Hippocampal formation (tissue), 2 donors: ENCODE measurements at places on chromosomes 1 and 21.

GRCh38 chr1:101344745-101345144, 107.9 kb downstream of the S1PR1 start:
- DNase-seq, result no peak

DNA sequence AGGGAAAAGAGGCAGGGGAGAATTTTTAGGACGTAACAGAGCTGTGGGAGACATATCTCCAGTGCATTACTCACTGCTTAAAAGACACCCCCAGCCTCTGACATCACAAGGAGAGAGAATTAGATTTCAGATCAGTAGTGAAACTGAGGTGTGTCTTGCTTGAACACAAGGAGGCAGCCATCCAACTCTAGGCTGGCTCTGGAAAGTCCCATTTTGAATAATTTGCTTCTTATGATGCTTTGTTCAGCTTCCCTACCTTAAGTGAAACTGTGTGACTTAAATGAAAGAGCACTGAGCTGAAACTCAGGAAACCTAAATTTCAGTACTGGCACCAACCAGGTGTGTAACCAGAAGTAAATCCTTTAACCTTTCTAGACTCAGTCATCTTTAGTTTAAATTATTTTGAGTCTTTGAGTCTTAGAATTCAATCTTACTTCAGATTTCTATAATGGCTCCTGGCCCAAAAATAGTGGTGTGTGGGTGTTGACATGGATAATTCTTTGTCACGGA, 251.6 kb upstream of the SGIP1 start:
- no peak for DNase-seq

- no peak for DNase-seq
Measured at GRCh38 chr1:155909894-155910293, 1.3 kb downstream of the RIT1 start.

GRCh38 chr1:29835874-29836273, 599.6 kb downstream of the PTPRU start:
- DNase-seq, result no peak

DNA sequence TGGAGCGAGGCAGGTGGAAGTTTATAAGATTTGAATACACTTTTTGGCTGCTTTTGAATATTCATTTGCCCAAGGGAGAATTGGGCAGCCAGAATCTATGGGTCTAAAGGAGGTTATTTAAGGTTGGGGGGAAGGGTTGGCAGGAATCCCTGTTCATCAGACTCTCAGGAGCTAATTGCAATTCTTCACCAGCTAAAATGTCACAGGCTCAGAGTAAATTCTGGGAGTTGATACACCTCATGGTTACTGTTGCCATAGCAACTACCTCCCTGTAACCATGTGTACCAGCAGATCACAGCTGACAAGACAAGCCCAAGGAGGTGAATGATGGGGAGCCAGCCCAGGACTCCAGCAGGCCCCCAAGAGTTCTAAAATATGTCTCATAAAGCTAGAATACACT, 75.5 kb downstream of the CAMK2N1 start:
- DNase-seq, result no peak

DNA sequence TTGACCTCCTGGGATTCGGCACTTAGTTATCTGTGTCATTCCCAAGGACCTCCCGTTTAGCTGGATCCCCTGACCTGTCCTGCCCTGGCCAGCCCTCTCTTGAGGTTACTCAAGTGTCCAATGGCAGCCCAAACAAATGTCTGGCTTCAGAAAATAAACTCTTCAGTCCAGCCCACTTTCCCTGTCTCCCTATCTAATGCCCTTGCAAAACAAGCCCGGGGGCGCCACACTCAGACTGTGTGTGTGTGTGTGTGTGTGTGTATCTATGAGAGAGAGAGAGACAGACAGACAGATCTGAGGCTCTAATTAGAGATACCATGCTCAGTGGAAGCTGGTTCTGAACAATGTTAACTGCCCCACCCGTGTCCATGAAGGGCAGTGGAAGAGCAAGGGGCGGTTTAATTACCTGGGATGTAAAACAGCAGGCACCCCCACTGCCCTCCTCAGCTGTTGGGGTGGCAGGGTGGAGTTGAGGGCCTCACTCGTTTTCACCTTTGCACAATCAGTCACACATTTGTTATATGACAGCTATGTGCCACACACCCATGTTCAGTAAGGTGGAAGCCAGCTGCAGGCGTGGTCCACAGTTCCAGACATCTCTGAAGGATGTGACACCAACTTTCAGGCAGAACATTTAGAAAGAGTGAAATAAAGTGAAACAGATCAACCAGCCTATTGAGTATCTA, 57.4 kb downstream of the B3GALT5 start:
- no peak for DNase-seq

DNA sequence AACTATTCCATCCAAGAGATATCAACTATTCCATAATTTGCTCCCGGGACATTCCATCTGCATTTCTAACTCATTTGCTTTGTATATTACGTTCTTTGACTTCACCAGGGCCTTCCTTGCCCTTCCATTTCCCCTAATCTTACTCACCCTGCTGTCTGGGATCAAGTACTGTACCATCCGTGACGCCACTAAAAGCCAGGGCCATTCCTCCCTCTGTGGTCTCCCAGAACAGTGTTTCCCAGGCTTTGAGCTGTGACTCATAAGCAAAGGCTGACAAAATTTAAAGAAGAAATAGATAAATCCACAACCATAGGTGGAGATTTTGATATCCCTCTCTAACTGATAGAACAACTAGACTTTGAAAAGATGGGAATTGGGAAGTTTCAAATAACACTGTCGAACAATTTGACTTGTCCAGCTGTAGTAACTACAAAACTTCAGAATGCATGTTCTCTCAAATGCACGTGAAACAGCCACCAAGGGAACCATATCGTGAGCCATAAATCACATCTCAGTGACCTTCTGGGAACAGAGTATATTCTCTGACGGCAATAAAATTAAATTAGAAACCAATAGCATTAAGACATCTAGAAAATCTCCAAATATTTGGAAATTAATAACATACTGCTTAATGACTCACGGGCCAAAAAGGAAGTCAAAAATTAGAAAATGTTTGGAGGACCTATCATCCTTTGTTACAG, 501.0 kb downstream of the SETD4 start:
- no peak for DNase-seq

DNA sequence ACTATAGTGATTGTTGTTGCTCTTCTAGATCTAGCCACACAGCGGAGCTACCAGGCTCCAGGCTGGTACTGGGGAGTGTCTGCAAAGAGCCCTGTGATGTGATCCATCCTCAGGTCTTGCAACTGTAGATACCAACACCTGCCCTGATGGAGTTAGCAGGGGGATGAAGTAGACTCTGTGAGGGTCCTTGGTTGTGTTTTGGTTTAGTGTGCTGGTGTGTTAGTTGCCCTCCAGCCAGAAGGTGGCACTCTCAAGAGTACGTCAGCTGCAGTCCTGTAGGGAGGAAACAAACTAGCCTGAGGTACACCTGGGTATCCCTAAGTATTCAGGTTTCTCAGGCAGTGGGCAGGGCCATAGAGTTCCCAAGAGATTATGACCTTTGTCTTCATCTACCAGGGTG, 81.2 kb upstream of the TMPRSS2 start:
- DNase-seq, result no peak

DNA sequence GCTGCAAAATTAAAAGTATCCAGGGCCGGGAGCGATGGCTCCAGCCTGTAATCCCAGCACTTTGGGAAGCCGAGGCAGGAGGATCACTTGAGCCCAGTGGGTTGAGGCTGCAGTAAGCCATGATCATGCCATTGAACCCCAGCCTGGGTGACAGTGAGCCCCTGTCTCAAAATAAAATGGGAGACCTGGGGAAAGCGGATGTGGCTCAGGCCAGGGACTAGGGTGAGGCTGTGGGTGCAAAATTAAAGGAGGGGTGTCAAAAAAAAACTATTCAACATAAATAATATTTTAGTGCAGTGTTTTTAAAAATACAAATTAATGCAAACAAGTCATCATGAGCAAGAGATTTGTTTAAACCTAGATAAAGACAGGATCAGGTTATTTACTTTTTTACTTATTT, 100.1 kb upstream of the SLC45A1 start:
- no peak for DNase-seq

GRCh38 chr1:19606817-19607642, 37.1 kb upstream of the NBL1 start:
- DNase-seq, result no peak

DNA sequence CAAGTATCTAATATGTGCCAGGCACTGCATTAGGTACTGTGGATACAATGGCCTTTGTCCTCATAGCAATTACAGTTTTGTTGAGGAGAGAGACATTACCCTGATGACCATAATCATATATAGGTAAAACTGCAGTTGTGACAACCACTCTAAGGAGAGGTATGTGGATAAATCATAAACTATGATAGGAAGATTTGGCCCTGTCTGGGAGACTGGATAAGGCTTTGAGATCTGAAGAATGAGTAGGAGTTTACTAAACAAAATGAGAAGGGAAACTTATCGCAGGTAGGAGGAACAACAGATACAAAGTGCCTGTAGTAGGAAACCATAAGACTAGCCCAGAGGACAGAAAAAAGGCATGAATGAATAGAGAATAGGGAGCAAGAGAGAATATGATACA, 4.4 kb downstream of the TMCO1 start:
- no peak for DNase-seq

GRCh38 chr1:214184992-214185391, 96.0 kb upstream of the SMYD2 start:
- no peak for DNase-seq

DNA sequence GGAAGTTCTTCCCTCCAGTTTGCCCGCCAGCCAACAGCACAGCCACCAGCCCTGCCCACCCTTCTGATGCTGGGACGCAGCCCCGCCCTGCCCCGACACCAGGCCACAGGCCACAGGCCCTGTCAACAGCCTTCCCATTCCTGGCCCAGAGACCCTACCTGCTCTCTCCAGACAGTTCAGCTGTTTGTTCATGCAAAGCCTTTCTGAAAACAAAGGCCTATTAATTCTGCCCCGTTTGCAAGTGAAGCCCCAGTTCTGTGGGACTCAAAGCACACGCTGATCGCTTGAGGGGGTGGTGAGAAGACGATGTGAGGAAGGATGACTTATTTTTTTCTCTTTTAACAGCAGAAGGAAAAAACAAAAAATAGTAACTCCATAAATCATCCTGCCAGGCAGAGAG, 55.4 kb upstream of the KIF26B start:
- DNase-seq, result peak; percentile 32

DNA sequence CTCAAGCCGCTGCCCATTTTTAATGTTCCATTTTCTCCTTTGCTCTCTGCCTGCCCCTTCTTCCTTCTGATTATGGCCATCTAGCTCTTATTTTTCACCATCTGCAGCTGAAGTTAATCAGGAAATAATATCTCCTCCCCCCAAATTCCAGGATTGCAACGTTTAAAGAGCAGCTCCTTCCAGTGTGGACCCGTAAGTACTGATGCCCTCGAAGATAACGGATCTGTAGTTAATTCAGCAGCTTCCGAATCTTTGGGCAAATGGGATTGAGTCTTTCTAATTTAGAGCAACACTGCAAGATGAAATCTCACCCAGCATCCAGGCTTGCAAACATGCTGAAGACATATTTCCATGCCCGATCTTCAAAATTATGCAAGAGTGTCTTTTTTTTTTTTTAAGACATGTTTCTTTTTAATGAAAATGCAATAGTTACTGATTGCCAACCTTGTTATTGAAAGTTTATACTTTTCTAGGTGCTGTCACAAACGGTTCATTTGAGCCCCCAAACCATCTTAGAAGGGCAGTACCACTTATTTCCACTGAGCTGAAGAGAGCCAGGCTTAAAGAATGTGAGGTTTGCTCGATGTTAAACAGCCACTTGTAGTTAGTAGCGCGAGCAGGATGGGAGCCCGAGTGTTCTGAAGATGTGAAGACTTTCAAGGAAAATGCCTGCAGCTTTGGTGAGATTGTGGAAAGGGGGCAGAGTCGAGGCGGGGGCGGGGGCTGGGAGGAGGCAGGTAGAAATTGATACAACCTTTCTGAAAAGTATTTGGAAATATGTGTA, 10.9 kb upstream of the RCAN3 start:
- DNase-seq, result no peak

- DNase-seq, result no peak
Measured at GRCh38 chr1:48853006-48853405, 76.3 kb upstream of the BEND5 start.

DNA sequence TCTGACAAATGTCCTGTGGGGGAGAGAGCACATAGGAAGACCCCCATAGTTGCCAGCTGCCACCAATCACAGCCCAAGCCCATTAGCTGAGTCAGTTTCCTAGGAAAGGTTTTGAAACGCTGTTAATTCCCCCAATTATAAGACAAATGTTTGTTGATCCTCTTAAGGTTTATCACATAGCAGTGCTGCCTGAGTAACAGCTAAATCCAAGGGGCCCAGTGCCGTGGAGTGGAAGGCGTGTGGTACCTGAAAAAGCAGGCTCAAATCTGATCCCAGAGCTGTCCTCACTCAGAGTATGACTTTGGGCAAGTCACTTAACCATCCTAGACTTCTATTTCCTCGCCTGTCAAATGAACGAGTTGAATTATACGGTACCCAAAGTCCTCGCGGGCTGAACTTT, 69.5 kb downstream of the GRIK3 start:
- no peak for DNase-seq

DNA sequence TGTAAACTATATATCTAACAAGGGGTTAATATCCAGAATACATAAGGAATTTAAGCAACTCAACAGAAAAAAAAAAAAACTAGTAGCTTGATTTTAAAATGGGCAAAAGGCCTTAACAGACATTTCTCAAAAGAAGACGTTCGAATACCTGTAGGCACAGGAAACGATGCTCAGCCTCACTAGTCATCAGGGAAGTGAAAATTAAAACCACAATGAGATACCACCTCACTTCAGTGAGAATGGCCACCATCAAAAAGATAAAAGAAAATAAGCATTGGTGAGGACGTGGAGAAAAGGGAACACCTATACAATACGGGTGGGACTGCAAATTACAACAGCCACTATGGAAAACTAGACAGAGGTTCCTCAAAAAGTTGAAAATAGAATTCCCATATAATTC, 37.3 kb downstream of the NPHP4 start:
- DNase-seq, result no peak

GRCh38 chr1:191022856-191023255, 545.2 kb upstream of the BRINP3 start:
- DNase-seq, result no peak

DNA sequence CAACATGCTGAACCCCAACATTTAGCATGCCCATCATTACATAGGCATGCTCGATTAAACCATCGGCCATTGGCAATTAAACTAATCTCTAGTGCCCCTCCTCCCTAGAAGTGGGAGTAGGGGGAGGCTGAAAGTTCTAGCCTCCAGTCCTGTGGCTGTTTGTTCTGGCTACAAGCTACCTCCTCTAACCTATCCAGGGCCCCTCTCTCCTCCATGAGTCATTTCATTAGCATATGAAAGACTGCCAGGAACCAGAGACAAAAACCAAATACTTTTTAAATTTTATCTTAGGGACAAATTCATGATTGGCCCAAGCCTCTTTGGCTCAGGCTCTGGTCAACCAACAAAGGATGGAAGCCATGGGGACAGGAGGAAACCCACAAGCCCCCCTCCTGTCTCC, 231.1 kb downstream of the CACNA1E start:
- no peak for DNase-seq

DNA sequence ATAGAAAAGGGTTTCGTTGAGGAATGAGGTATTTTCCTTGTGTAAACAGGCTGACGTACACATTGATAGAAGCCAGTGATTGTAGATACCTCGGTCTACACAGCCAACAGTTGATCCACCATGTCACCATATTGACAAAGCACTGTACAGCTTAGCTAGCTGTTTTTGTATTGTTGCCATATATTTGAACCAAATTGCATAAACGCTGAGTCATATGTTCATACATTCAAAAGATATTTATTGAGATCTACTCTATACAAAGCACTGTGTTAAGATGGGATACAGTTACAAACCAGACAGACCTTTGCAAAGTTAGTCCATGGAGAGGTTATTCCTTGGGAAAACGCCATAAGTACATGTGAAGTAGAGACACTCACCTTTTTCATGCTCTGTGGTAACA, 132.4 kb upstream of the ATP1B1 start:
- no peak for DNase-seq

- peak; percentile 63 for DNase-seq
Measured at GRCh38 chr1:6889875-6890480, 104.7 kb downstream of the CAMTA1 start.
